ENCODE measurements at places on chromosomes 1 and 21.

DNA sequence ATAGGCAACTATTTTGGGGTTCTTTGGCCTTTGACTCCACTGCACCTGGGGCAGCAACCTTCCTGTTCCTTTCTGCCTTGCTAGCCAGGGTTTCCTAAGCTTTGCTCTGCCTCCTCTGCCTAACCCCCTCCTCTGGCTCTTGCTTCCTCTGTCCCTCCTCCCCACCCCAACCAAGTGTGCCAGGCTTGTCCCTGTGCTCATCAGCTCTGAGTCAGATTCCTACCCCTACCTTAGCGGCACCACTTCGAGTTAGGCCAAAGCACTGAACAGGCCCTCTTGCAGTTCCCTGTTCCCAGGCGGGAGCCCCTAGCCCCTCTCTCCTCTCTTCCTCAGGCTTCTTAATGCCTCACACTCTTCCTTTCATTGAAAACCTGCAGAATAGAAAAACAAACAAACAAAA, 74.8 kb upstream of the HAO2 start:
- no peak for DNase-seq

- DNase-seq, result no peak
These were observed 48.4 kb upstream of the IGSF5 start for GRCh38 chr21:39696618-39697017.

DNA sequence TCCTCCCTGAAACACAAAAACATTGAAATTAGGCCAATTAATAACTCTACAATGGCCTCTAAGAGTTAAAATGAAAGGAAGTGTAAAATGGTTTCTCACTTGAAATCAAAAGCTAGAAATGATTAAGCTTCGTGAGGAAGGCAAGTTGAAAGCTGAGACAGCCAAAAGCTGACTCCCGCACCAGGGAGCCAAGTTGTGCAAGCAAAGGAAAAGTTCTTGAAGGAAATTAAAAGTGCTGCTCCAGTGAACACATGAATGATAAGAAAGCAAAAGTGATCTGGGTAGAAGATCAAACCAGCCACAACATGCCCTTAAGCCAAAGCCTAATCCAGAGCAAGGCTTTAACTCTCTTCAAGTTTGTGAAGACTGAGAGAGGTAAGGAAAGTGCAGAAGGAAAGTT, 22.8 kb downstream of the CYYR1 start:
- no peak for DNase-seq

- DNase-seq, result no peak
These were observed 60.1 kb upstream of the USP24 start for GRCh38 chr1:55275151-55275748.

All from T-helper 2 cell (primary cell).